D721Med (cell line): ENCODE measurements at places on chromosomes 2 and 18.
A peak's percentile ranks its signal among the peaks of the same experiment; 100 is the strongest.

GRCh38 chr2:54613794-54614257 is 109.6 kb upstream of the EML6 start:
- DNase-seq, result no peak

- DNase-seq, result no peak
Observed at GRCh38 chr2:151315381-151315903, 26.0 kb upstream of the NMI start.

GRCh38 chr2:83587309-83587708 is 871.8 kb downstream of the SUCLG1 start:
- no peak for DNase-seq

DNA sequence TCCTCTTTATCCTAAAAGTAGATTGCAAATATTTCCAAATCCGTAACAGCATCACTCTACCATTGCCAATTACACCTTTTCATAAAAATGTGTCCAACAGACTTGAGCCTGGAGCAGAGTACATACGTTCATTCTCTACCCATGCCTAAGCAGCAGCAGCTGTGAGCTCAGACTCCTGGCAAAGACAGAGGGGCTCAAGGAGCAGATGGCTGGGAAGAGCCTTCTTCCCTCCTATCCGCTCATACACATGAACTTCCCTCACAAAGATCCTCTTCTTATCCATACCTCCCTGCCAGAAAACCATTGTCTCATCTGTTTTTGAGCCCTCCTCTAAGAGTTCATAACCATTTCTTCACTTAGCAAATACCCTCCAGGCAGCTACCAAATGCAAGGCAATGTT is 164.3 kb upstream of the ARL4C start:
- DNase-seq, result no peak

DNA sequence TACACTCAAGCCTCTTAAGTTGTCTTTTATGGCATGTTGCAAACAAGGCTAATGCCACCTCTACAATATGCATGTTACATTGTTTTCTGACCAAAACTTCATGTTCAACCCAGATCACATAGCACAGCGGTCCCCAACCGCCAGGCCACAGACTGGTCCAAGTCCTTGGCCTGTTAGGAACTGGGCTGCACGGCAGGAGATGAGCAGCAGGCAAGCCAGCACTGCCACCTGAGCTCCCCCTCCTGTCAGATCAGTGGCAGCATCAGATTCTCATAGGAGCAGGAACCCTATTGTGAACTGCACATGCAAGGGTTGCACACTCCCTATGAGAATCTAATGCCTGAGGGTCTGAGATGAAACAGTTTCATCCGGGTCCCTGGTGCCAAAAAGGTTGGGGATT is 324.8 kb upstream of the CHAC2 start:
- DNase-seq, result no peak

GRCh38 chr2:12168791-12169388 is 422.5 kb downstream of the LPIN1 start:
- DNase-seq, result no peak

- DNase-seq, result no peak
Observed at GRCh38 chr18:21739604-21740537, 721 bp upstream of the MIB1 start.

DNA sequence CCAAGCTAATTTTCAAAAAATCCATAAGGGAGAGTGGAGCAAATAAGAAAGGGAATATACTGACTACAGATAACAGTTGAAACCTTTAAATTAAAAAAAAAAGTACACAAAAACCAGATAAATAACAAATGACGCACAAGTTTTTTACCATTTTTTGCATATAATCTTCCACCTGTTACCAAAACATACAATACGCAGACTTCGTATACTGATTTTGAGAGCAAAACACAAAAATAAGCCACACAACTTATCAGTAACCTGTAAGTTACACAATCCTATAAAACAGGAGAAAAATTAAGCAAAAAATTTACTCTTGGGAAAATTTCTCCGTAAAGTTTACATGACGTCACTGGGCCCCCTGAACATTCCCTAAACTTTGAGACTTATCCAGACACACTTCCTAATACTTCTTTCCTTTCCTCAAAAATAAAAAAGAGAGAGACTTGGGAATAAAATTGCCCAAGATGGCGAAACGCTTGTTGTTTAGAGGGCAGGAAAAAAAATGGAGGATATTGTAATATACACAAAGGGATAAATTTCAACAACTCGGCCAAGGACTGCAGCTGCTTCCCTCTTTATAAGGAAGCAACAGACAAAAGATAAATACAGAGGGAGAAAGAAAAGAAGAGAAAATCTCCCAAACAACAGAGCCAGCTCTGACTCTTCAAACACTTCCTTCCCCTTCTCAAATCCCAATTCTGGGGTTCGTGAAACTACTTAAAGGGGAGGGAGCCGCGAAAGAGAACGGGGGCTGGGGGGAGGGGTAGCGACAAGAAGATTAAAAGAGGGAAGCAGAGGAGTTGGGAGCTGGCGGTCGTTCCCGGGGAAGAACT is 1.6 kb downstream of the BAZ2B start:
- no peak for DNase-seq

GRCh38 chr2:183069174-183069573 is 9.4 kb upstream of the DUSP19 start:
- DNase-seq, result no peak

- DNase-seq, result no peak
Observed at GRCh38 chr18:55489034-55489986, 98.7 kb downstream of the TCF4 start.

DNA sequence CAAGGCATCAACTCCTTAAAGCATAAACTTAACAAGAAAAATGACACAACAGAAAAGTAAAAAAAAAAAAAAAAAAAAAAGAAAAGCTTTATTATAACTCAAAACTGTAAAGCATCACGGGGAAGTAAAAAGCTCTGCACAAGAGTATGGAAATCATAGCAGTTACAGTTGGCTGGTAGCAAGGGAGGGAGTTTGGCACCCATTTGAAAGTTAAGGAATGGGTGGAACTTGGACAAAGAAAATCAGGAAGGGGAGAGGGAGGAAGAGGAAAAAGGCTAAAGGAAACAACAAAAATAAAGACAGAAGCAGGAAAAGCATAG is 8.6 kb downstream of the KLF7 start:
- no peak for DNase-seq

DNA sequence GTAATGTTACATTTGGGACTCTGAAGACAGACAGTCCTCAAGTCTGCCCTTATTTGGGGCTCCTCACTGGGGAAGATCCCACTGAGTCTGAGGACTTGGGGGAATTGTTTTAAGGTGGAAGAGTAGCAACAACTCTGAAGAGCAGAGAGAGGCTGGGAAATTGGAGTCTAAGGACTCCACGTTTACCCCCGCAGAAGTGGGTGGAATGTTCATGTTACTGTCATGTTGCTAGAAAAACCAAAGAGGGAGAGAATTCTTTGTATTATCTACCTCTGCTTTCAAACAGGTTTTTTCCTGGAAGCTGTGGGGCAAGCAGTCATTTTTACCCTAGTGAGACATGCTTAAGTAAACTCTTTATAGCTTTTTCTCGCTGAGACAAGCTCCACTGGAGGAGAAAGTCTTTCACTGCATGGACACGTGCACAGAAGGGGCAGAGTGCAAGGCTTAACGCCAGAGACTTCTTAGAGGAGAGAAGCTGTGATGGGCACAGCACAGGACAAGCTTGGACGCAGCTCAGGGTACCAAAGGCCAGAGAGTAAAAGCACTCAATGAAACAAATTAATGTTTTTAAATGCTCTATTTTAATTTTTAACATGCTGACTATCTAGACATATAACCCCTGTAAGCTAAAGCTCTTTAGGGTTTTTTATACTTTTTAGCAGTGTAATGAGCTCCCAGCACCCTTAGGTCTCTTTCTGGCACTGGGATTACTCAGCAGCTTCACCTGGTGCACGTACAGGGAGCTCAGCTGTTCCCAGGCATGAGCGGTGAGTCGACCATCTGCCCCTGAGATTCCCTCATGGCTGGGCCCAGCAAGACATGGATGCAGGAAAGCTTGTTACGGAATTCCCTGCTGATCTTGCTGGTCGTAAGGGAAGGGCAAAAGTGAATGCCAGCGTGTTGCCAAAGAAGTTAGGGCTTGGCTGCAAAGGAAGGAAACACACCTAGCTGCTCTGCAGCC is 54.5 kb upstream of the BIN1 start:
- DNase-seq, result no peak

- no peak for DNase-seq
Observed at GRCh38 chr2:144999936-145000335, 480.0 kb upstream of the ZEB2 start.

GRCh38 chr2:29226375-29226774 is 111.2 kb downstream of the CLIP4 start:
- DNase-seq, result no peak

DNA sequence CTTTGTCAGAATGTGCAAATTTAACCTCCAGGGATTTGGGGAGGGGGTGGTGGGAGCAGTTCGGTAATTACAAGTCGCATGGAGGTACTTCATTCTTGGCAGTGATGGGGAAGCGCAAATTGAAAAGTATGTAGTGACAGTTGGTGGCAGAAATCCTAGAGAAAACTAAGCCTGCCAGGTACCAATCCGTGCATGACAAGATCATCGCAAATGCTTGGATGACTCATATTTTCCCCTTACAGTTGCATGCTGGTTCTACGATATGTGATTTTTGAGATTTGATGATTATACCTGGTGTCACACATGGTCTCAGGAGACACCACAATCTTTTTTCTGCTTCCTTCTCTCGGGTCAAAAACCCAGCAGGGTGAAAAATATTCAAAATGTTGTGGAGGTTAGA is 479.7 kb upstream of the ID2 start:
- no peak for DNase-seq

GRCh38 chr18:70333757-70334156 is 44.9 kb downstream of the SOCS6 start:
- DNase-seq, result no peak

DNA sequence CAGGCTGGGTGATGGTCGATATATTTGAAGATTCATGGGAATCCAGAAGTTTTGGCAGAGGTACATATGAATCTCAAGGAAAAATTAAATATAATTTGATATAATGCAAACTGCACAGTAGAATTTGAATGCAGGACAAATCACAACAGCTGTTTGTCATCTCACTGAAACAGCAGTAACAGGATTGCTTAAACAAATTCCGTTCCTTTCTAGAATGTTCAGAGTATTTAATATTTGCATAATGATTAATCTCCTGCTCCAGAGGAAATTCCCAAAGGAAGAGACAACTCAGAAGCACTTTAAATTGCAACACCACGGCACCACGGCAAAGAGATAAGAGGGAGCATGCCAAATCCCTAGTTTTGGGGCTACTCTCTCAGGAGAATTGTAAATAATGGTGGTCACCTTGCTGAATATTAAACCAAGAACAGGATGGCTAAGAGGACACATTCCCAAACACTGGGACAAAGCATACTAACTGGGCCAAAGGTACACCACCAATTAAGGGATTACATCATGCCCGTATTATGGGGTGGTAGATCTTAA is 67.8 kb upstream of the MAP4K3 start:
- no peak for DNase-seq

- DNase-seq, result no peak
Observed at GRCh38 chr2:72182547-72182946, 34.9 kb upstream of the CYP26B1 start.

GRCh38 chr2:2291500-2292260 is 39.4 kb downstream of the MYT1L start:
- DNase-seq, result peak; percentile 41

- no peak for DNase-seq
Observed at GRCh38 chr2:141062443-141062842, 1068.4 kb downstream of the LRP1B start.

GRCh38 chr2:156778916-156779315 is 342.7 kb downstream of the GPD2 start:
- no peak for DNase-seq

DNA sequence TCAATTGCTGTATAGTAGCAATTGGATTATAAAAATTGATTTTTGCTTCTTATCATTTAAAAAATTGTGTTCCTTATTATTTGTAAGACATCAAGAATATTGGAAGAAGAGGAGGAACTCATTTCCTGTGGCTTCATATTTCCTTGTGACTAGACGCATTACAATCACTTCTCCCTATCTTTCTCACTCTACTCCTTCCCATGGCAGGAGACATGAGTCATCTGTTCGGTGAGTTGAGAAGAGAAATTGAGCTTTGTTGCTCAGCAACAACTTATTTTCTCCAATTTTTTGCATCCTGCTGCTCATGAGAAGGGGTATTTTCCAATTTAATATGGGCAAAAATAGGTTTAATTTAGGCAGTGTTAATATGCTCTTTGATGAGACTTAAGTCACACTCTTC is 1783.9 kb downstream of the SUCLG1 start:
- no peak for DNase-seq

DNA sequence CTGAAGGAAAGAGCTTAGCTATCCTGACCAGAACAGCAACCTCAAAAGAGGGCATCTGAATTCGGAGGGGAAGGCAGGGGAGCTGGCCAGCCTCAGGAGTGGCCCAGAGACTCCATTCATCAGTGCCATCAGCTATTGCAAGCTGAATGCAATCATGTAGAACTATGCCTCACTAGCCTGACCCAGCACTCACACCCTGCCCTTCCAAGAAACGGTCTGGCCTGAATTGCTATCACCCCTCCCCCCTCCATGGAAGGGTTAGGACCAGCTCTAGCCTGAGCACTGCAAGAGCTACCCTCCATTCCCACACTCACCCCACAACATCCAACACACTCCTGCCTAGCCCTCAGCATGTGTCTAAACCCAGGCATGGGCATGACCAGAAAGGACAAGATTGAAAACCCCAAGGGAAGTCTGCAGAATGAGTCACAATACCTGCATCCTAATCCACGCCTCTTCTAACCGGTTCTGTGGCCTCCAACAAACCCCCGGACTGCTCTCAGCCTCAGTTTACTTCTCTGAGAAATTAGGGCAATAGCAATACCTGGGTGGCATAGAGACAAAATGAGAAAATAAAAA is 120.3 kb downstream of the BCL11A start:
- DNase-seq, result no peak
